ENCODE measurements at places on chromosomes 16 and 17. TPM values are rescaled to one million over a fixed set of nuclear protein-coding genes. Genes with fewer than 3 reads are reported as not detected.

- peaks cover 5% of the 10 kb centered on the region for H3K4me1 ChIP-seq
- no peak overlapping the region for H3K27ac ChIP-seq
- no peaks in the 10 kb centered on the region for H3K27me3 ChIP-seq
These were observed 8.6 kb downstream of the C16orf96 start for GRCh38 chr16:4564661-4565267.

- no peak overlapping the region for H3K27ac ChIP-seq
- no peaks in the 10 kb centered on the region for H3K4me1 ChIP-seq
- H3K27me3 ChIP-seq = no peaks in the 10 kb centered on the region
- H3K36me3 ChIP-seq = peaks cover 100% of the 10 kb centered on the region
These were observed 15.5 kb downstream of the VPS35 start for GRCh38 chr16:46673320-46674013.

The NECAB2 gene
- total RNA-seq = not detected

The SLFN12L gene
- total RNA-seq = 56.1 TPM

The NOG gene
- total RNA-seq = 0.93 TPM

GRCh38 chr16:53636978-53637377, 66.7 kb downstream of the RPGRIP1L start:
- H3K36me3 ChIP-seq = peaks cover 16% of the 10 kb centered on the region
- H3K27ac ChIP-seq = no peak overlapping the region
- no peaks in the 10 kb centered on the region for H3K4me1 ChIP-seq
- no peak overlapping the region for H3K4me3 ChIP-seq
- H3K27me3 ChIP-seq = no peaks in the 10 kb centered on the region

DNA sequence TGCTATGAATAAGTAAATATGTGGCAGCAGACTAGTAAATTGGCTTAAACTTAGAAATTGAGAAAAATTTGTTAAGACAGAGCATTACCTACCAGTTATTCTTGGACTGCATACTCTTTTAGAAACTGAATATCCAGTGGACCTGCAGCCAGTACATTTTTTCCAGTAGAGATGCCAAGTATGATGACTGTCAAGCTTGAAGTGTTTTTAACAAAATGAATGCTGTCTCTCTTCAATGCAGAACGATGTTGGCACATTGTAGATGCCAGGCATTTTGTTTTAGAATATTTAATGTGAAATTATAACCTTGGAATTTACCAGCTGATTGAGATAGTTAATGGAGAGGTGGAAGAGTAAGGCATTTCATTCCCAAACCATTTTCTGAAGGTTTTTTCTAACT, 52.5 kb downstream of the NFAT5 start:
- ATAC-seq = no peak

DNA sequence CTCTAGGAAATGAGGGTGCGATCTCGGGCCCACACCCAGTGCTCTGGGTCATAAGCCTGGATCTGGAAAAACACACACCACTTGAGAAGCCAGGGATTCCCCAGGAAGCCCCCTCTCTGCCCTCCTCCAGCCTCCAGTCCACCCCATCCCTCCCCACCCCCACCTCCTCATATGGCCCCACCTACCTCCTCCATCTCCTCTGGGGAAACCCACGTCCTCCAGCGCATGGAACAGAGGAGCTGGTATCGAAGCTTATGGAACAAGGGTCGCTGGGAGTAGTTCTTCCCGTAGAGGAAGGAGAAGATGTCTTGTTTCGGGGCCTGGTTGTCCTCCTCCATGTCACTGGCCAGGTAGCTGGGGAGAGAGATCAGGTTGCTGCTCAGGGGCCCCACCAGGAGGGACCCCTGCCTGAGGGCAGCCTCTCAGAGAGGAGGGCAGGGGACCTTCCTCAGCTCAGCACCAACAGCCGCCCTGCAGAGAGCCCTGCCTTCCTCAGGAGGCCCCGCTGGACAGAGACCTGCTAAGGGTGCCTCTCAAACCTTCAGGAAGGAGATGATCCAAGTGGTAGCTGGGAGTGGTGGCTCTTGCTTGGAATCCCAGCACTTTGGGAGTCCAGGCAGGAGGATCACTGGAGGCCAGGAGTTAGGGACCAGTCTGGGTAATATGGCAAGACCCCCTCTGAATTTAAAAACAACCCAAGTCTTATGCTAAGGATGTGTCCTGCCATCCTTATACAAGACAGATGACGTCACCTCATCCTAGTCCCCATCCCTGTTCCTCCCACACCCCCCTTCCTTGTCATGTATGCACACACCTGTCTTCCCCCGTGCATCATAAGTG, 5.0 kb downstream of the SPDYE4 start:
- no peak overlapping the region for H3K4me3 ChIP-seq
- H3K4me1 ChIP-seq = no peaks in the 10 kb centered on the region
- no peak for ATAC-seq

DNA sequence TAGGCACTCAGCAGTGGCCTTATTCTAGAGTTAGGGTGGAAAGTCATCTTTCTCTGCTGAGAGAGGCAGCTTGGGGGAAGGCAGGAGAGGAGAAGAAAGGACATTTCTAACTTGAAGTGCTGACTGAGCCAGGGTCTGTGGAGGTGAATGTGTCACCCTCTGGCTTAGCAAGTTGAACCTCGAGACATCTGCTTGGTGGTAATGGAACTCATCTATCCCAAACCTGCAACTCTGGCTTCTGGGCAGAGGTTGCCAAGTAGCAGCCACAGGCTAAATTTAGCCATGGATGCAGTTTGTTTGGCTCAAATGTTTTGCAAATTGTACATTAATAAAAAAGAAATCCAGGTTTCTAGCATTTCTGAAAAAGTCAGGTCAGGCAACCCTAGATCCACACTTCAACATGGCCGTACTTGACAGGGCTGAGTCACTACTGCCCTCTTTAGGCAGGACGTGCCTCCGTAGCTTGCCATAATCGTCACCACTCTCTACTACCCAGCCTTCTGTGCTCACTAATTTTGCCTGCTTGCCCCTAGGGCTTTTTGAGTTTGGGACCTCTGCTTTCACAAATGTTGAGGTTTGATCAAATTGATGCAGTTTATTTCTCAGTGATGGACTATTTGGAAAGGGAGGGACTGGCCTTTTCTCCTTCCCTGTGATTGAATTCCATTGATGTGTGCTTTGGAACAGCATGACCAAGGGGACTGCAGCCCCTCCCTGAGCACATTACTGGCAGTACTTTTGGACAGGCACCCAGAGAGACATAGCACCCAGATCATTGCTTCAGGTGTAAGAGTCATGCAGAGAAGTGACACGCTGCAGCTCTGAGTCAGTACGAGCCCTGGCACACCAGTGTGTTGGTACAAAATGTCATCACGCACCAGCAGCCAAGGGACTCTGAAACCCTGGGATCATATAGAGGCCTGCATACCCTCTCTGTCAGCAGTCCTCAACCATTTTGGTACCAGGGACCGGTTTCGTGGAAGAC, 5.2 kb downstream of the CDH13 start:
- H3K27me3 ChIP-seq = peaks cover 28% of the 10 kb centered on the region
- no peak overlapping the region for H3K4me3 ChIP-seq
- H3K4me1 ChIP-seq = peaks cover 3% of the 10 kb centered on the region
- no peak overlapping the region for H3K27ac ChIP-seq
- ATAC-seq = no peak

The TPSAB1 gene
- total RNA-seq = 0.29 TPM

The TOP2A gene
- total RNA-seq = 257 TPM

DNA sequence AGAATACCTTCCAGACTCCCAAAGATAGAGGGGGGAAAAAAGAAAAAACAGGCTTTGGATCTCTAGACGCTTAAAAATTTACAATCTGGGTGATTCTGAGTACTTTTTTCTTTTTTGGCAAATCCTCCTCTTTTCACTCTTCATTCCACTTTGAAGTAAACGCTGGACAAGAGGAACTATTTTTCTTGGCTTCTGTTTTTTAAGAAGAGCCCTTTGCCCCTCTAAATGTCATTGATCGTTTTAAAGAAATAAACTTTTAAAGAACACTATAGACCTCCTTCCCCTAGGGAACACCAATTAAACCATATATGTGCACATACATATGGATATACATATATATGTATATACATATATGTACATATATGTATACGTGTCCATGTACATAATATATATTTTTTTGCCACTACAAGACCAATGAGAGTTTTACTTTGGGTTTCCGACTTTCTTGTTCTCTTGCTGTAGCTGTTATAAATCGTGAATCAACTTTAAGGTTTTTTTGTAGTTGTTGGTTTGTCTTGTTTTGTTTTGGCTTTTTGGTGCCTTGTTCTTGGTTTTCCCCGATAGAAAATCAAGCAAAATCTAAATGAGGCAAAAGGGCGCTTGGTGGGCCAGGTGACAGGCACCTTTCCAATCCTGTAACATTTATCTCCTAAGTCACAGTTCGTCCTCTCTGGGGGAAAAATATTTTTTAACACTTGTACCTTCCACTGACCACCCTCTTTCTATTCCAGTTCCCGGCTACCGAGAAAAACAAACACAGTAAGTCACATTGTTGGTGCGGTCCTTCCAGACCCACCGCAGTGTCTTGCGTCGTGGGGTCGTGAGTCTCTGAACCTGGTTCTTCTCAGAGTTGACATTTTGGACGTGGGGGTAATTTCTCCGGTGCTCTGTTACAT, 4.4 kb downstream of the FOXF1 start:
- H3K4me3 ChIP-seq = no peak overlapping the region
- H3K27ac ChIP-seq = no peak overlapping the region
- ATAC-seq = no peak
- H3K36me3 ChIP-seq = peaks cover 4% of the 10 kb centered on the region
- H3K27me3 ChIP-seq = peaks cover 49% of the 10 kb centered on the region

DNA sequence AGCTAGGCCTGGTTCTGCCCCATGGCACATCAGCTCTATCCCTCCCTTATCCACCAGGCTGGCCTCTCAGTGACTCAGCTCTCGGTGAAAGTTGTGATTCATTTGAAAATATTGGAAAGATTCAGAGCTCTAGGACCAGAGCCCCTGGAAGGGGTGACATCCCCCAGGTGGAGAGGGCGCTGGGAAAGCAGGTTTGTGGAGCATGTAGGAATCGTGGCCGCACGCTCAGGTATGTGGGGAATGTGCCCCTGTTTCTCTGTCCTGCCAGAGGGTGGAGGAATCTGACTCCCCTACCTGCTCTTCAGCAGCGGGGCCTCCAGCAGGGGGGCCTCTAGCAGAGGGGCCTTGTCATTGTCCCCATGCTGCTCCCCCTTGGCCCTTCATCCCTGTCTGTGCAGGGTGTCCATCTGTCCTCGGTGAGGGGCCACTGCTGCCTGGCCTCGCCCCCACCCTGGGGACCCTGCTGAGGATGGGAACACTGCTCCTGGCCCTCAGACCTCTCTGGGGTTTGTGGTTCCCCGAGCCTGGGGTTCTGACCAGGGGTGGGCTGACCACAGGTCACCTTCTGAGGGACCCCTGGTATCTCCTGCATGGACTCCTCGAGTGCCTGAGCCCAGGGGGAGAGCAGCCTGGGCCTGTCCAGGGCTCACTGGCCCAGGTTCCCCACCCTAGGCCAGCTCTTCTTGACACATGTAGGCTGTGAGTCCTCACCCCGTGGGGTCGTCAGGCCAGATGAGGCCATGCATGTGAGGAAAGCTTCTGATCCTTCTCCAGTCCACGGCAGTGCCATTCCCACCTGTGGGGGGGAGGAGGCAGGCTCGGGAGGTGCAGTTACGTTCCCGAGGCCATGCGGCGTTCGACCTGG, 47.5 kb downstream of the NT5M start:
- H3K27ac ChIP-seq = no peak overlapping the region
- ATAC-seq = no peak
- H3K4me1 ChIP-seq = no peaks in the 10 kb centered on the region
- no peaks in the 10 kb centered on the region for H3K36me3 ChIP-seq

The SHMT1 gene
- 47.0 TPM for total RNA-seq

DNA sequence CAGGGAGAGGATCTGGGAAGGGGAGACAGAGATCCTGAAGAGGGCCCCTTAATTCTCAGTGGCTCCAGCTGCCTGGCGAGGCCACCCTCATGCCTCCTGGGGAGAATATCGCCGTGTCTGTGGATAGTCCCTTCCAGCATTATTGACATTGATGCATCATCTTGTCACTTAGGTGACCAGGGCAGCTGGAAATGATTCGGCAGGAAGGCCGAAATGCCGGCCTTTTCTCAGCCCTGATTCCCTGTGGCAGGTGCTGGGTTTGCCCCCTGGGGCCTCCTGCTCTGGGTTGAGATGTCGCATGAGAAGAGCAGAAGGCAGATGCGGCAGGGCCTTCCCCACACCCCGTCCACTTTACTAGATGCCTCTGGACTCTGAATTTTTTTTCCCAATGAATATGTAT, 89.5 kb downstream of the RAP1GAP2 start:
- H3K36me3 ChIP-seq = no peaks in the 10 kb centered on the region
- no peaks in the 10 kb centered on the region for H3K27me3 ChIP-seq
- peaks cover 11% of the 10 kb centered on the region for H3K4me1 ChIP-seq
- H3K27ac ChIP-seq = no peak overlapping the region

DNA sequence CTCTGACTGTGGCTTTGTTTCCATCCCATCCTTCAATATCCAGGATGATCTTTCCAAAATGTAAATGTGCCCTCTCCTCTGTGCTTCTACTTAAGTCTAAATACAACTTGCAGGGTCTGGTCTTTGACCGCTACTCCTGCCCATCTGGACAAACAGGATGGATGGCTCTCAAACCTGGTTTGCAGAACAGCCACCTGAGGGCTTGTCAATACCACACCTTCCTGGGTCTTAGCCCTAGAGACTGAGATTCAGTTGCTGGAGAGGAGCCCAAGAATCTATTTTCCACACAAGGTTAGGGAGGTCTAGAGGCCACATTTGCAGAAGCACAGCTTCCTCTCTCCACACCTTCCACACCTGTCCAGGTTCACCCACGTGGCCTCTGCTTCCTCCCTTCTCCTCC, 1.9 kb upstream of the GRB7 start:
- peaks cover 11% of the 10 kb centered on the region for H3K27me3 ChIP-seq
- no peak for ATAC-seq
- no peak overlapping the region for H3K27ac ChIP-seq
- no peak overlapping the region for H3K4me3 ChIP-seq

The ANKRD40CL gene
- not detected for total RNA-seq

- peak overlapping the region; percentile 99 for H3K27ac ChIP-seq
- H3K36me3 ChIP-seq = peaks cover 13% of the 10 kb centered on the region
- H3K4me3 ChIP-seq = peak overlapping the region; percentile 97
- peaks cover 19% of the 10 kb centered on the region for H3K4me1 ChIP-seq
These were observed 742 bp upstream of the SLC16A13 start for GRCh38 chr17:7034955-7035590.

The DLX3 gene
- not detected for total RNA-seq

The DNAAF8 gene
- total RNA-seq = not detected

DNA sequence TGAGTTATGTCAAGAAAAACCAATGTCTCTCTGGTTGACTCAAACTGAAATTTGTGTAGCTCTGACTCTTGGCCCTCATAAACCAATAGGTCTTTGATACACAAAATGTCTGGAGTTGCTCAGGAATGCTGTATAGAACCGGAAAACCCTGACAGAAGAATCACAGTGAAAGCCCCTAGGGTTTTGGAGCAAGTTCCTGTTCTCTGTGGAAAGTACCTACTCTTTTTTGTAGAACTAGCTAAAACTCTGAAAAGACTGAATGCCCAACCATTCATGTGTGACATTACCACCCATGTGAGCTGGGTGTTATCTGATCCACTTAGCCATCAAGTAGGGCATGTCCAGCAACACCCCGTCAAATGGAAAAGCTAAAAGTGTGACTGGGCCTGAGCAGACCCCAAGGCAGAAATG, 28.8 kb downstream of the CCL4 start:
- peaks cover 49% of the 10 kb centered on the region for H3K27me3 ChIP-seq
- no peaks in the 10 kb centered on the region for H3K36me3 ChIP-seq
- no peaks in the 10 kb centered on the region for H3K4me1 ChIP-seq
- no peak overlapping the region for H3K4me3 ChIP-seq
- no peak overlapping the region for H3K27ac ChIP-seq
- no peak for ATAC-seq
